ENCODE measurements at places on chromosomes 1 and 21.

- peaks cover 13% of the 10 kb centered on the region for H3K4me1 ChIP-seq
These were observed 32.4 kb downstream of the MAPKAPK2 start for GRCh38 chr1:206716870-206717673.

GRCh38 chr21:33608559-33608958, 20.1 kb upstream of the DONSON start:
- DNase-seq, result no peak
- H3K4me1 ChIP-seq, result no peaks in the 10 kb centered on the region
- H3K36me3 ChIP-seq, result no peaks in the 10 kb centered on the region
- no peaks in the 10 kb centered on the region for H3K27me3 ChIP-seq

GRCh38 chr1:214228976-214229375, 52.0 kb upstream of the SMYD2 start:
- no peak overlapping the region for H3K27ac ChIP-seq
- no peaks in the 10 kb centered on the region for H3K36me3 ChIP-seq
- no peaks in the 10 kb centered on the region for H3K27me3 ChIP-seq
- no peak overlapping the region for H3K4me3 ChIP-seq
- no peak for DNase-seq
- no peaks in the 10 kb centered on the region for H3K4me1 ChIP-seq

GRCh38 chr1:87478231-87478630, 149.6 kb downstream of the LMO4 start:
- H3K27me3 ChIP-seq, result no peaks in the 10 kb centered on the region
- no peaks in the 10 kb centered on the region for H3K36me3 ChIP-seq
- no peak overlapping the region for H3K27ac ChIP-seq
- H3K4me1 ChIP-seq, result no peaks in the 10 kb centered on the region
- H3K4me3 ChIP-seq, result no peak overlapping the region

GRCh38 chr1:3407021-3407420, 47.4 kb upstream of the ARHGEF16 start:
- DNase-seq, result no peak
- H3K4me1 ChIP-seq, result peaks cover 13% of the 10 kb centered on the region
- H3K27me3 ChIP-seq, result no peaks in the 10 kb centered on the region
- no peak overlapping the region for H3K27ac ChIP-seq
- H3K4me3 ChIP-seq, result no peak overlapping the region

DNA sequence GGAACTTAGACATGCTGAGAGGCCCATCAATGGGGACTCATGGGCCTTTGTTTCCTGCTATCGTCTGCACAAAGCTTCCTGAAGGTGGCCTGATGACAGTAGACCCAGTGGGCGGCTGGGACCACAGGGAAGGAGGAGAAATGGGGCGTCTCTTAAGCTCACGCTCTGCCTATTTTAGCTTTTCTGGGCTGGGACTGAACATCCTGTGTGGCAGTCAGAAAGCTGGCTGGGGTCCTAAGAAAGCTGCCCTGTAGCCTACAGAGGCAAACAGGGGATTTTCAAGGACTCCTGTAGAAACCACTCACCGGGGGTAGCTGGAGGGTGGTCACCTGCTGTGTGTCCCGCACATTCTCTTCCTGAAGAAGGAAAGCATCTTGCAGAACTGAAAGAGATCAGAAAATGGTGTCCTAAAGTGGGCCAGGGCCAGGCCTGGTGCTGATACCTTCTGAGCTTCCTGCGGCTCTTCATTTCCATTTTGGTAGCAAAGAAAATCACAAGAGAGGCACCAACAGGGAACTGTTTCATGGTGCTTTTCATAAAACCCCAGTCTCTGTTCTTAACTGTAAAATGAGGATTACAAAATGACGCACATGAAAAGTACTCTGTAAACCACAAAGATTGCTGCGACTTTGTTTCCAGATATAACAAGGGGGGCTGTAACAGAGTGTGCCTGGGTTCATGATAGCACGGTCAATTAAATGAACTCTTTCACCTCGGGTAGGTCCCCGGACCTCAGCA, 8.6 kb downstream of the ZNF496 start:
- no peaks in the 10 kb centered on the region for H3K36me3 ChIP-seq
- H3K4me1 ChIP-seq, result no peaks in the 10 kb centered on the region
- no peaks in the 10 kb centered on the region for H3K27me3 ChIP-seq

DNA sequence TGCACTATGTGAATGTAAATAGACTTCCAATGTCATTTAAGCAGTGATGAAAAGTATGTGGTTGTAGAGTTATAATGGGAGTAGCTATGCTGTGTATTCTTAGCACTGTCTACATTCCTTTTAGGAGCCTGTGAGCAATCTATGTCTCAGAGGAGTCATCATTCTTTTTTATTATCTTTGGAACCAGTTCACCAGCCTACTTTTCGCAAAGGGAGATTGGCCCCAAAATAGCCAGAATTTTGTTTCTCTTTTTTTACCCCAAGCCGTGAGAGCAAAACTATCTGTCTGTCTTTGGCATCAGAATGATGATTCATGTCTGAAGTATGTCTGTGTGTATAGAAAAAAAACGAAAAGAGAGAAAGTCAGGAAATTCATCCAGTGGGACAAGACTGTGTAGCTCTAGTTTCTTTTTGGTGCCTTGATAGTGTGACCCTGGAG, 44.2 kb downstream of the OSBPL9 start:
- H3K27me3 ChIP-seq, result no peaks in the 10 kb centered on the region
- peak overlapping the region; percentile 78 for H3K27ac ChIP-seq
- no peaks in the 10 kb centered on the region for H3K36me3 ChIP-seq
- peaks cover 21% of the 10 kb centered on the region for H3K4me1 ChIP-seq
- no peak overlapping the region for H3K4me3 ChIP-seq

DNA sequence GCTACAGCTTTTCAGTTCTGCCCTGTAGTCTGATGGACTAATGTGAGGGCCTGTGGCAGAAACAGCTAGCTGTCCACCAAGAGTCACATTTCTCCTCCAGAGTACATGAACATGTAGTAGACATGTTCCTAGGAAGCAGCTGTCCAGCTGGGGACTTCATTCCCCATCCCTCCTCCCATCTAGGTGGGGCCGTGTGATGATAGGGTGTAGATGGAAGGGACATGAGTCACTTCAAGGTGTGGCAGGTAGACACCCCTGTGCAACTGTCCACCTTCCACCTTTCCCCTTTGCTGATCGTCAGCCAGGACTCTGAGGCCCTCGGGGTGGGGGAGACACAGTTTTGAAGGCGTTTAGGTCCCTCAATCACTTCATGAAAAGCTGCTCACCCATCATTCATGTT, 3.6 kb upstream of the RD3 start:
- DNase-seq, result no peak
- H3K27me3 ChIP-seq, result no peaks in the 10 kb centered on the region
- H3K27ac ChIP-seq, result no peak overlapping the region

DNA sequence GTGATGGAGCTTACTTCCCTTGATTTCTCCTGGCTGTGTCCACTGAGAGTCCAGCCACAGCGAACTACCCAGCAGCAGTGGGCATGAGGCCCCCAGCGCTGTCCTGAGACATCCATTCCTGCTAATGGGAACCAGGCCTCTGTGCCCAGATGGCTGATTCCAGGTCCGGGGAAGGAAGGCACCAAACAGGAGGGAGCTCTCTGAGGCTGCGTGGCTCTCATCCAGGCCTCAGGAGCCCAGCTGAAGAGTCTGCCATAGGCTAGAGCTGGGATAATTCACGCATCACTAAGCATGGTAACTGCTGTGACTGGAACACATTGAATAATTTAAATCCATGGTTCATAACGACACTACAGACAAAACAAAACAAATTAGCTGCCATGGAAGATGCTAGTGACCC, 24.7 kb upstream of the LRRC47 start:
- H3K4me3 ChIP-seq, result no peak overlapping the region
- H3K4me1 ChIP-seq, result no peaks in the 10 kb centered on the region
- H3K27me3 ChIP-seq, result no peaks in the 10 kb centered on the region
- no peaks in the 10 kb centered on the region for H3K36me3 ChIP-seq

- no peak for DNase-seq
- no peak overlapping the region for H3K4me3 ChIP-seq
- no peaks in the 10 kb centered on the region for H3K27me3 ChIP-seq
- H3K36me3 ChIP-seq, result no peaks in the 10 kb centered on the region
These were observed 273.9 kb downstream of the TM2D1 start for GRCh38 chr1:61450872-61451571.

All from uterus (tissue), 4 donors.